ENCODE measurements at places on chromosomes 11 and 22. TPM values are rescaled to one million over a fixed set of nuclear protein-coding genes. Genes with fewer than 3 reads are reported as not detected.
A peak's percentile ranks its signal among the peaks of the same experiment; 100 is the strongest.

GRCh38 chr11:14124350-14124749, 161.8 kb downstream of the SPON1 start:
- no peak for DNase-seq

DNA sequence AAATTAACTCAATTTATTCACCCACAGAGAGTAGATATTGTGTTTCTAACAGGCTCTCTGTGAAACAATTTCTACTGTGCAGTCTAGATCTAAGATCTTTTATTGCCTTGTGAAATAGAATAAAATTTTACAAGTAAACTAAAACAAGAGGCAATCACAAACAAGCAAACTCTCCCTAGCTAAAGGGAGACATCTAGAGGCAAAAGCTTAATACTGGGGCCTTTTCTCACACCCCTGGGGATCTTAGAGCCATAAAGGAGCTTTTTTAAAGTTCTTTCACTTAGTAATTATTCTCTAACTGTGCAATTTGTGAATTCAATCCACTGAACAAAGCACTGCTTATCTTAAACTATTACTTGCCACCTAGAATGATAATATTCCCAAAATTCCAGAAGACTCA, 19.7 kb downstream of the ALG9 start:
- no peak for DNase-seq

DNA sequence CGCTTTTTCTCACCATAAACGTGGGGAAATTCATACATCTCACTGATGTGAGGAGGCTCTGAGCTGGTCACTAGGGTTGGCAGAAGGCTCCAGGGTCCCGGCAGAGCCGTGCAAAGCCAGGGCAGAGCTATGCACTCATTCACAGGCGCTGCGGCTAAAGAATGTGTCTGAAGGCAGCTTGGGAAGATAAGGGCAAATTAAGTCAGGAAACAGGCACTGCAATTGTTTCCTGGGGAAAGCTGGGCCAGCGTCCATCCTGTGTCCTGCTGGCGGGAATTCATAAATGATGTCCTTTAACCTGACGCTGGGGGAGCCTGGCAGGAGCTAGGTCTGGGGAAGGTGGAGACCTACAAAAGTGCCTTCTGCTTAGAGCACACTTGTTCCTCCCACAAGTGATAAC, 27.6 kb downstream of the PKNOX2 start:
- no peak for DNase-seq

DNA sequence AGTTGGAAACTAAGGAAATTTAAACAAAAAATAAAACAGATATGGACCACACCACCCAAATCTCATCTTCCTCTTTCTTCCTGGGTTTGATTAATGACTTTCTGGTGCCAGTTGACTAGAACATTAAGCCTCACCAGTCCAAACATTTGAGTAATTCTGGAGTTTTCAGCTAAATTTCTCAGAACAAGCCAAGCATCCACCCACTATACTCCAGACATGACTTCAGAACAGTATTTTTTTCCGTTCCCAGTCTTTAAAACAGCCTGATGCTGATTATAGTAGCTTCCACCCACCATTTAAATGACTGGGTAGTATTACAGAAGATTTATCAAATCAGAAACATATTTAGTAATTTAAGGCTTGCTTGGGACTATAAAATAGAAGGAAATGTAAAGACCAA, 230.9 kb upstream of the UBASH3B start:
- no peak for DNase-seq

DNA sequence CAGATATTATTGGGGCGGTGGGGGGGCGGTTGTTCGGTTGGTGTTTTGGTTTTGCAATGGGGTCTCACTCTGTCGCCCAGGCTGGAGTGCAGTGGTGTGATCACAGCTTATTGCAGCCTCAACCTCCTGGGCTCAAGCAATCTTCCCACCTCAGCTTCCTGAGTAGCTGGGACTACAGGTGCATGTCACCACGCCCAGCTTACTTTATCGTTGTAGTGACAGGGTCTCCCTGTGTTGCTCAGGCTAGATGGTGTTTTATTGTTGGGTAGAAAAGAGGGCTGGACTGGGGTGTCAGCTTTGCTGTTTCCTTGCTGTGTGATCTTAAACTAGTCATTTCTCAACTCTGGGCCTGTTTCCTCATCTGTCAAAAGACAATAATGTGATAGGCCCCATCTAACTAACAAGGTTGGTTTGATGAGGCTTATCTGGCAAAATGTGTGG, 17.5 kb upstream of the MYH9 start:
- DNase-seq, result no peak

GRCh38 chr11:7154881-7155361, 66.1 kb downstream of the RBMXL2 start:
- no peak for DNase-seq

GRCh38 chr22:19287076-19287707, 4.3 kb downstream of the CLTCL1 start:
- no peak for DNase-seq

DNA sequence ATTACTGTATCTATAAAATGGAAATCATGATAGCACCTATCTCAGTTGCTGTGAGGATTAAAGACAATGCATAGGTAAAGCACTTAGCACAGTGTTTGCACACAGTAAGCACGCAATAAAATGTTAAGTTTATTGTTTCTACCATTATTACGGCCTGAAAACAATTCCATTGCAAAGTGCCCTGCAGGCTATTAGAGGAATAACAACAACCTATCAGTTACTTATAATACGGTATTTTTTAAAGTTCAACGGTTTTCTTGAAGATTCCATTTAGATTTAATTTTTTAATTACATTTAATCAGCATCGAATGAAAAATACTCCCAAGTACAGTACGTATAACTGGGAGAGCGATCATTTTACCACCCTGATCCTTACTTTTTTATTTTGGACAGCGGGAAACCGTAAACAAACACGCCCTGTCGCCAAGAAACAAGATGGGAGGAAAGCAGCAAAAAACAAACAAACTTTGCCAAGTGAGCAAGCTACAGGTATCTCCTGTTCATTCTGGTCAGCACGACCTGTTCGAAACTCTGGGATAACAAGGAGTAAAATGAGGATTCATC, 893 bp downstream of the SLC36A4 start:
- peak; percentile 8 for DNase-seq

DNA sequence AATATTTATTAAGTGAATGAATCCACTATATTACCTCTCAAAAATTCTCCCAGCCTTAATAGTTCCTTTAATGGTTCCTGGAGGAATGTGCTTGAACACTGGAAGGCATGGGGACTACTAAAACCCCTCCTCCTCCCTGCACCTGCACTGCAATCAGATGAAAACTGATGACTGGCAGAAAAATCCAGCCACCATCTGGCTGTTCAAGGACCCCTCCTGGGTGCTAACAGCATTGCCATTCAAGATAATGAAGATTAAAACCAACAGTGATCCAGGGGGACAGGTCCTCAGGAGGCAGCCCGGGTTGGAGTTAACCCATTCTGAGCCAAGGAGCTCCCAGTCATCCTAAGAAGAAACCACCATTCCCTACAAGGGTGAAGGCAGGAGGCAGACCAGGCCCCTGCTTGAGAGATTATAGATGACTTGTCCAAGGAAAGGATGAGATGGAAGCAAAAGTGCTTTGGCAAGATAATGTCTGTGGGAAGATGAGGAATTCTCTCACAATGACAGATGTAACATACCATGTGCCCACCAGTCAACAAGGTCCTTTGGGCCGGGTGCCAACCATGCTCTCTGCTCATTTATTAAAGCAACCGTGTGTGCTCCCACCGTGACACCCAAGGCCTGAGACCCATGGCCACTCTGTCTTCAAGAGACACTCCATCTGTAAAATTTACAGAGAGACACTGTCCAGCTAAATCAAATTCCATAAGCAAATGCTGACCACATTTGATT, 90.6 kb downstream of the LARGE1 start:
- DNase-seq, result no peak

DNA sequence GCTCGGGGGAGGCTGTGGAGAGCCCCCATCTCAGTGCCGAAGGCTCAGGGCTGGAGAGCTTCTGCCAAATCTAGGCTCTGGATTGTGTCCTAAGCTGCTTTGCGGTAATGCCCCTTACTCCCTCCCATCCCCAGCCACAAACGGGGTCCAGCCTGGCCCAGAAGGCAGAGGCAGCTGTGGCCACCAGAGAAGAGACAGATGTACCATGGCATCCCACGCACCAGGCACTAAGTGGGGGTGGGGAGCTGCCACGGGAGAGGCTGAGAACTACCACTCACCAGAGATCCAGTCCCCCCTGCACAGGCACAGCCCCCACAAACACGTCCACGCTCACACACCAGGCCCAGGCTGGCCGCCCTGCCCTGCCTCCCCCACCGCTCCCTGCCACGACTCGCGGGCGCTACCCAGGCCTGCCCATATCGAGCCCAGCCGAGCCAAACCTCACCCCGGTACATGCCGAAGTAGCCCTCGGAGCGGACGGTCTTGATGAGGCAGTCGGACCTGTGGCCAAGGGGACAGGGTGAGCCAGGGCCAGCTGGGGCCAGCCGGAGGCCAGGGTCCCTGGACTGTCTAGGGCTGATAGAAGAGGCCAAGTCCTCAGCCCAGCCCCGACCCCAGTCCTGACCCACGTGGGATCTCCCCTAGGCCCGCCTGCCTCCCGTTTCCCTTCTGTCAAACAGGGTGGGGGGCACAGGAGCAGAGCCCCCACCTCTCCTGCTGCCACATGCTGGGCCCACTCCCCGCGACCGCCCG, 3.9 kb downstream of the SLC25A22 start:
- no peak for DNase-seq

The ALDH3B1 gene
- 25.5 TPM for total RNA-seq

The OSBP2 gene
- 12.9 TPM for total RNA-seq

The TRIM6 gene
- 3.0 TPM for total RNA-seq

The APOA1 gene
- total RNA-seq, result 2.0 TPM

The MS4A15 gene
- total RNA-seq, result 1.5 TPM

The GLYATL1 gene
- total RNA-seq, result not detected

All from HCT116 (cell line).